ENCODE measurements at places on chromosomes 7 and 10. TPM values are rescaled to one million over a fixed set of nuclear protein-coding genes. Genes with fewer than 3 reads are reported as not detected.

The DIP2C gene
- 0.57 TPM for total RNA-seq

The RHOBTB1 gene
- total RNA-seq, result not detected

- DNase-seq, result no peak
Measured at GRCh38 chr10:100518761-100519241, 860 bp downstream of the SEC31B start.

DNA sequence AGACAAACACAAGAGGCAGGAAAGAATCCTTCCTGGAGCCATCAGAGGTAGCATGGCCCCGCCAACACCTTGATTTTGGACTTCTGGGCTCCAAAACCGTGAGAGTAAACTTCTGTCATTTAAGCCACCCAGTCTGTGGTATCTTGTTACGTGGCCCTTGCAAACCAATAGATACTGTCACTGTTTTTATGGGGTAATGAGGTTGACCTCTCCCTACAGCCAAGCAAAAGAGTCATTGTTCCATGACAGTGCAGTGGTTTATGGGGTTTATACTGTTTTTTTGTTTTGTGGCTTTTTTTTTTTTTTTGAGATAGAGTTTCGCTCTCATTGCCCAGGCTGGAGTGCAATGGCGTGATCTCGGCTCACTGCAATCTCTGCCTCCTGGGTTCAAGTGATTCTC lies 32.8 kb downstream of the KIAA1549 start:
- no peak for DNase-seq

DNA sequence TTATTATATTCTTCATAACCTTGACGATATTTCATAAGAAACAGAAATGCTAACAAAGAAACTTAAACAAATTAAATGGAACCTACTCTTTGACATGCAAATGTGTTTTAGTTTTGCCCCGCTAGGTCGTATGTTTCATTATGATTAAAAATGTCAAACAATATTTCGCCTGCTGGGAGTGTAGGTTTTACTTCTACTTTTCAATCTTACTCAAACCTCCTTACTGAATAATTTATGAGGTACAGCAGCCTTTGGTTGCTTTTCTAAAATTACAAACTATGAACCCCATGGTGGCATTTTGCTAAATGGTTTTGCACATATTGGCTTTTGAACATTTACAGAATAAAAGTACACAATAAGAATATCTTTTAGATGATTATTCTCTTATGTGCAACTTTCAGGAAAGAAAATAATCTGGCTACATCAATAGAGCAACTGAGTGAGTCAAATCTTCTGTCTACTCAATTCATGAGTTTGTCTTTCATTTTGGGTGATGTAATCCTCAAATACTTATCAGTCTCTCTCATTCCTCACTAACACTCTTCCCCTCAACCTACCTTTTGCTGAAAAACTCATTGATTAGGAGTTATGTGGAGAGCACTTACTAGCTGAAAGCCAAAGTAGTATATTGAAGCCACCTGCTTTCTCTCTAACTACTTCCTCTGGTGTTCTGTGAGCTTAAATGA lies 1226.4 kb downstream of the XPNPEP1 start:
- no peak for DNase-seq

The CYP2C19 gene
- total RNA-seq, result not detected

The SPDYE9 gene
- not detected for total RNA-seq

GRCh38 chr7:17153536-17153935 lies 144.9 kb upstream of the AHR start:
- no peak for DNase-seq

DNA sequence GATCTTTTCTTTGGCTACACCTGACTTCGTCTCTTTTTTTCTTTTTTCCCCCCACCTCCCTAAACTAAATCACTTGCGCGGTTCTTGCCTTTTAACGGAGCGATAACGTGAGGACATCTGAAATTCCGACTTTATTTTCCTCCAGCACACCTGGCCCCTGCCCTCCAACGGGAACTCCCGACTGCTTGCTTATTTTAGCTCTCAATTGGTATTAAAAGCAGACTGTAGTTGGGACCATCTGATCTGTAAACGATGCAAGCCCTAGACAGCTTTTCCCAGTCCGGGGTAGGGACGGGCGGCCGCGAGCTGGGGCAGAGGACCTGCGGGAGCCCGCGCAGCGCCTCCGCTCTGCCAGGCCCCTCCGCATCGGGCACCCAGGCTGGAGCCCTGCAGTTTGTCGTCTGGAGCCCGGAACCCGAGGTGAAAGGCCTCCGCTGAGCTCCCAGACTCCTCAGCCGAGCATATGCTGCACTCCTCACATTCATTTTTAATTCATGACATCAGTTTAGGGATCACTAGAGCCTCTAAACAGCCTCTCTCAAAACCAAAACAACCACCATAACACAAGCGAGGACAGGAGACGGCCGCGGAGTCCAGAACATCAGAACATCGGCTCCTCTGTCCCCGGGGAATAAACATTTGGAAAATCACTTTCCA lies 10.0 kb upstream of the EMX2 start:
- DNase-seq, result no peak
